Stimulated activated CD4-positive, alpha-beta T cell treated with anti-CD3 and anti-CD28 coated beads, Interleukin-1b, Interleukin-23, amount 100 ng/mL, for 1 hour (primary cell): ENCODE measurements at places on chromosomes 3 and 15.

GRCh38 chr3:138034918-138035317, 25.0 kb downstream of the CLDN18 start:
- DNase-seq, result no peak

- DNase-seq, result no peak
Measured at GRCh38 chr15:68311464-68311835, 33.9 kb downstream of the FEM1B start.

DNA sequence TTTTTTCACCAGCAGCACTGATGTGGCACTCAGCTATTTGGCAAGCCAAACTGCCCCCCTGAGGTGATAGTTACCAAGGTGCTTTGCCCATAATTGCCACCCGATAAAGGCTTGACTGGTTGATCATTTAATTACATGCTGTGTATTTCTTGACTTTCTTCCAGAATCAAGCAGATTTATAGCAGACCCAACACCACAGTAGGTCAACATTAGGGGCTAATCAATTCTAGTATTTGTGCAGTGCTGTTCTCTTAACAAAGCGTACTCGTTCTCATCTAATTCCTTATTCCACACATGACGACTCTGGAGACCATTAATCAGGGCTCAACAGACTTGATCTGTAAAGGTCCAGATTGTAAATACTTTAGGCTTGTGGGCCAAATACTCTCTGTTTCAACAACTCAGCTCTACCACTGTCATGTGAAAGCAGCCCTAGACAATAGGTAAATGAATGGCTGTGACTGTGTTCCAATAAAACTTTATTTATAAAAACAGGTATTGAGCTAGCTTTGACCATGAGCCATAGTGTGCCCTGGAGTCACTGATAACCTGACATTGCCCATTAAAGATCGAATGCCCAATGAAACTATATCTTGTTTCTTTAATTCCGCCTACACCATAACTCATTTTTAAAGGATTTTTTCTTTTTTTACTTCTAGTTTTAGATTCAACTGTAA, 119.1 kb upstream of the TMC3 start:
- no peak for DNase-seq

- no peak for DNase-seq
Measured at GRCh38 chr3:10703875-10704274, 112.2 kb upstream of the SLC6A11 start.

DNA sequence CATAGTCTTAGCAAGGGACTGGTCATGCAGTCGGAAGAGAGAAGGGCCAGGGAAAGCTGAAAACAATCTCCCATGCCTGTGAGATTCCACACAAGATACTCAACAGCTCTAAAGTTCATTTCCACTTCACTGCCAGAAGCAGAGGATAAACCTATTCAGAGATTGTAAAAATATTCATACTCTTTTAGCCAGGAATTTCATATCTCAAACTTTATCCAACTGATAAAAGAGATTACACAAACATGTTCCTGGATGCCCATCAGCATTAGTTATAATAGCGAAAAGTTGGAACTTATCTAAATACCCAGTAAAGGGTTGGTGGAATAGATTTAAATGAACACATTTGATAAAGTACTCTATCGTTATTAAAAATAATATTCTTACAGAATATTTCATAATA, 75.2 kb upstream of the ARHGEF3 start:
- no peak for DNase-seq

DNA sequence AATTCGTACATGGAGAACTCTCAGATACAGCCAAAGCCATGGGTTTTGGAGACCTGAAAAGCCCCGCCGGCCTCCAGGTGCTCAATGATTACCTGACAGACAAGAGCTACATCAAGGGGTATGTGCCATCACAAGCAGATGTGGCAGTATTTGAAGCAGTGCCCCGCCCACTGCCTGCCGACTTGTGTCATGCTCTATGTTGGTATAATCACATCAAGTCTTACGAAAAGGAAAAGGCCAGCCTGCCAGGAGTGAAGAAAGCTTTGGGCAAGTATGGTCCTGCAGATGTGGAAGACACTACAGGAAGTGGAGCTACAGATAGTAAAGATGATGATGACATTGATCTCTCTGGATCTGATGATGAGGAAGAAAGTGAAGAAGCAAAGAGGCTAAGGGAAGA, 23.5 kb downstream of the MYO5A start:
- no peak for DNase-seq

GRCh38 chr15:49906966-49907365, 212.1 kb downstream of the ATP8B4 start:
- no peak for DNase-seq

DNA sequence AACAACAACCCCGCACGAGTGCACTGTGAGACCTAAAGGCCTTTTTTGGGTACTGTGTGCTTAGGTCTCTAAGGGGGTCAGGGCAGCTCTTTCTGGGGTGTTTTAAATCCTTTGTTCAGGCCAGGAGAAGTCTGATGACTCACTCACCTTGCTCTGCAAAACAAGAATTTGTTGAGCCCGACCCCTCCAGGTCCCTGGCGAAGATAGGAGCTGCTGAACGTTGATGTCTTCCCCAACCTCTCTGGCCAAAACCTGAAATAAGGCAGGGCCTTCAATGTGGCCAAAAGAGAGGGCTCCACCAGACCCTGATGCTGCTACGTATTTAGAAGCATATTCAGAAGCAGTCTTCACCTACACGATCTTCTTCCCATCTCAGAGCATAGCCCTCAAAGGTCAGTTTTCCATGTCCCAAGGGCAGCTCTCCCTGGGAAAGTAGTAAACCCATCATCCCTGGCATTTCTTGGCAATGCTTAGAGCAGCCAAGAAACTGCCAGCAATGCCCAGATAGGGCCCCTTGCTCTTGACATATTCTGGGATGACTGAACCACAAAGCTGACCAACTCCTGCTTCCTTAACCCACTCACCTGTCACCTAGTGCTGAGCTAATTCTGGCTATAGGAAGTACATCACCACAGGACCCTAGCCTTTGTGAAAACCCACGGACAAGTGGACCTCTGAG, 27.1 kb downstream of the CCDC13 start:
- no peak for DNase-seq
